Umbilical cord (tissue), 2 donors: ENCODE measurements at places on chromosomes 11 and 22. TPM values are rescaled to one million over a fixed set of nuclear protein-coding genes. Genes with fewer than 3 reads are reported as not detected.

Gene CARD18
- not detected for total RNA-seq

Gene CYTH4
- total RNA-seq: 44.8 TPM

Gene SPECC1L
- 40.9 TPM for total RNA-seq

Gene TSGA10IP
- total RNA-seq: not detected

Gene ZNF408
- 4.1 TPM for total RNA-seq
